ENCODE measurements at places on chromosomes 3 and 15.
A peak's percentile ranks its signal among the peaks of the same experiment; 100 is the strongest.

DNA sequence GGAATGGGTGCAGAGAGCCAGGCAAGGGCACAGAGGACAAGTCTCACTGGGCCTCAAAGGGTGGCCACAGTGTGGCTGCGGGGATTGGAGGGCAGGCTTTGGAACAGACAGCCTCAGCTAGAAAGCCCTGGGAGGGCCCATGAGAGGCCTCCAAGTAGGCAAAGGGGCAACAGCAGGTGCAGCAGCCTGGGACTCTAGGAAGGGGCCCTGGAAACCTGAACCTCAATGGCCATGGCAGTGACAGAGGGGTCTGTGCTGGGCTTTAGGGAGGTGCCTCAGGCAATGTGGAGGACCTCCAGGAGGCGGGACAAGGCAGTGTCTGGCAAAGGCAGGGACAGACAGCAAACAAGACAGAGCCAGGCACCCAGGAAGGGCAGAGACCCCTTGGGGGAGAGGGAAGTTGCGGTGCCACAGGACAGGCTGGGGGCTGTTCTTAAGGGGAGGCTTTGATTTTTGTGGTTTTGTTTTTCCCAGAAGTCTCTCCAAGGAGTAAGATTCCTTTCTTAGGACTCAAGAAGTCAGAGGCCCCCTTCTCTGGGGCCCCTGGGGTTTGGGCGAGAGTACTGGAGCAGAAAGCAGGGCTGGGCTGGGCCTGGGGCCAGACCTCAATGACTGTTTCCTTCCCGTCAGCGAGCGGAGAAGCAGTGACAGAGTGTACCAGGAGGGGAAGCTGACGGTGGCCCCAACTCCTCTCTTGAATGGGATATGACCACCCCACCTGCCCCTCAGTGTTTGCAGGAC lies 9.7 kb downstream of the STOML1 start:
- peak; percentile 91 for DNase-seq

DNA sequence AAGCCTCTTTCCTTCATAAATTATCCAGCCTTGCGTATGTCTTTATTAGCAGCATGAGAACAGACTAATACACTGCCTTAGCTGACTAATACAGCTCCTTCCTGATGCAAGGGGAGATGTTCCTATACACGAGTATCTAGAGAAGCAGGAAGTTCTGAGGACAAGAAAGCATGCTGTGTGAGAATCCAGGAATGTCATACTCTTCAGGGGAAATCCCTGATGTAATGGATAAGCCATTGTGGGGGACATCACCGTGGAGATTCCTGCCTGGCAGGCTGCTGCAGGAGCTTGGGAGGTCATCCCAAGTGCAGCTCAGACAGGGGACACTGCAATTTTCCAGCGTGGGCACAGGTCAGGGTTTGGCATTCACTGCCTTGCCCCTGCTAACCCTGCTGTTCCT lies 476.9 kb downstream of the NR2F2 start:
- DNase-seq, result no peak

GRCh38 chr3:196120291-196120951 lies 38.5 kb upstream of the TFRC start:
- DNase-seq, result no peak

GRCh38 chr3:97409612-97410011 lies 354.9 kb upstream of the ARL6 start:
- DNase-seq, result no peak
